ENCODE measurements at places on chromosomes 3 and 15.
A peak's percentile ranks its signal among the peaks of the same experiment; 100 is the strongest.

DNA sequence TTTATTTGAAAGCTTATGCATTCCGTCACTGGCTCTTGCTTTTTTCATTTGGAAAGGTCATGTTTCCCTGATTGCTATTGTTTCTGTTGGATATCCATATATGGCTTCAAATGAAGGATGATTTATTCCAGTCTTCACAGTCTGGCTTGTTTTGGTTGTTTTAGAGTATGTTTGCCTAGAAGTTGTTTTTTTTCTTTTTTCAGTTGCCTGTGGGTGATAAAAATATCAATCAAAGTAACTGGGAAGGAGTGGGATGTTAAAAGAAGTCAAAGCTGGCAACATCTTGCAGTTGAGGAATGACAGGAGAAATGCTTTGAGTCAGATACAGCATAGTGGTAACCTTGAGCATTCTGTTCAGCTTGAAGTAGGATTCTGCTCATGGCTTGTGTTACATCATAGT is 610.5 kb downstream of the PLOD2 start:
- no peak for DNase-seq

GRCh38 chr15:101027273-101027901 is 108.2 kb downstream of the LRRK1 start:
- peak; percentile 54 for DNase-seq

GRCh38 chr15:79067969-79068368 is 22.6 kb downstream of the RASGRF1 start:
- DNase-seq = no peak

GRCh38 chr15:78536134-78536533 is 4.1 kb upstream of the PSMA4 start:
- no peak for DNase-seq
